Cardiac fibroblast (primary cell): ENCODE measurements at places on chromosomes 7 and 10.

GRCh38 chr10:17787087-17787961 lies 21.8 kb upstream of the MRC1 start:
- peak; percentile 97 for DNase-seq

- DNase-seq, result no peak
These were observed 52.5 kb downstream of the NRCAM start for GRCh38 chr7:108403597-108404217.

DNA sequence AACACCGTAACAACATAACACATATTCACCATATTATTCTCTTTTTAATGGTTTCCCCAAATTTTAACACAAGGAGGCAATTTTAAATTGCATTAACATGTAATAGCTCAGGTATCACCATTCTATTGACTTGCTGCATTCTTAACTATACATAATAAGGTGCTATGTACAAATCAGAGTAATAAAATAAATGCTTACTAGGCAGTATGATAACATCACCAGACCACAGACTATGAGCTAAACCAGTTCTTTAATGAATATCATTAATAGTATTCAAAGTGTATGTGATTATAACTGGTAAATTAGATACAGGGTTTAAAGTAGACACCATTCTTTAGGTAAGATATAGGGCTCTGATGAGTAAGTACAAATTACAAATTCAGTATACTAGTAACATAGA lies 226.6 kb downstream of the DNAJC1 start:
- DNase-seq, result no peak

GRCh38 chr10:84890706-84891105 lies 562.3 kb downstream of the CCSER2 start:
- no peak for DNase-seq

DNA sequence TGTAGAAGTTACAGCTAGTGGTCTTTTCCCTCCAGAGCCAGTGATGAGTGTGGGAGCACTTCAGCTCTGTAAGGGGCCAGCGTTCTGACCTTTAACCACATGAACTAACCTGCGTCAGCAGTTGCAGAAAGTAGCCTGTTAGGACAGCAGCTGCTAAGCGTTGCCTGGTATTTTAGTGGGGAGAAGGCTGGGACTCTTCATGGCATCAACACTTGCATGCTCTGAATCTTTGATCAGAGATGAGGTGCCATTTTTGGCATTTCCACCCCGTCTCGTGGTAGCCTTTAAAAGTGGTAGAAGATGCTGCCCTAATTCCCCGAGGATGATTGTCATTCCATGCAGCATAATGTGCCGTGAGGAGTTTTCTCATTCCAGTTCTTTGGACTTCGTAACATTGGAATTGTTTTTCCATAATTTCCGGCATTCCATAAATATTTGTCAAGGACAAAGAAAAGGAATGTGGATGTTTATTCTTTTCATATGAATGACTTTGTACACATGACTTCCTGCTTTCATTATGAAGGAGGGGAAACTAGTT lies 92.2 kb downstream of the AVL9 start:
- DNase-seq, result peak; percentile 94

GRCh38 chr10:48506147-48506917 lies 98.5 kb downstream of the ARHGAP22 start:
- peak; percentile 43 for DNase-seq

GRCh38 chr7:44262031-44262430 lies 61.3 kb downstream of the YKT6 start:
- no peak for DNase-seq

DNA sequence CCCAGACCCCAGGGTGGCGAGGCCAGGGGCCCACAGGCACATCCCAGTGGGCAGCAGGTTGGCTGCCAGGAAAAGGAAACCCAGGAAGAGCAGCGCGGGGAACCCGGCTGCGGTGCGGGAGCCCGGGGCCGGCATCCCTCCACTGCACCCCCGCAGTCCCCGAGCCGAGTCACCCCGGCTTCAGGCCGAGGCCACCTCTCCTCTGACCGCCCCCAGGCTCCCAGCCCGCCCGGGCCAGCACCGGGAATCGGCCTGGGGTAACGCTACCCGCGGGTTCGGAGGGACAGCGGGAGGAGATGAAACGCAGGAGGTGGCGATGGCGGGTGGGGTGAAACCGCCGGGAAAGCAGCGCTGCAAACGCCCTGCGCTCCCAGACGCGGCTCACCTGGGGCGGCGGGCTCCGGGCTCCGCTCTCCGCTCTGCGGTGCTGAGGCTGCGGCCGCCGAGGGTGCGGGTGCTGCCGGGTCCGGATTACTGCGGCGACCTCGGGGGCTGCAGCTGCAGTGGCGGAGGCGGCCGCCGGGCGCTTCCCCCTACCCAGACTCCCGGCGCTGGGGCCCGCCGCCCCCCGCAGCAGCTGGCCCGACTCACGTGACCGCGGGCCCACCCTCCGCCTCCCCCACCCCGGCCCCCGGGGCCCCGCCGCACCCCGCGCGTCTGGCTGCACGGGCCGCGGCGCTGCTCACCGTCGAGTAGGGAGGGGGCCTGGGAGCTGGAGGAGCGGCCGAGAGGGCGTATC lies at the start of gene SCRN1:
SCRN1 (minus strand) TSS at position 545 of the 739 bp plus-strand sequence. CDS start 20,734 bp downstream, outside the sequence.
- DNase-seq, result peak; percentile 27

- DNase-seq, result no peak
These were observed 31.8 kb upstream of the UTF1 start for GRCh38 chr10:133198206-133198605.

DNA sequence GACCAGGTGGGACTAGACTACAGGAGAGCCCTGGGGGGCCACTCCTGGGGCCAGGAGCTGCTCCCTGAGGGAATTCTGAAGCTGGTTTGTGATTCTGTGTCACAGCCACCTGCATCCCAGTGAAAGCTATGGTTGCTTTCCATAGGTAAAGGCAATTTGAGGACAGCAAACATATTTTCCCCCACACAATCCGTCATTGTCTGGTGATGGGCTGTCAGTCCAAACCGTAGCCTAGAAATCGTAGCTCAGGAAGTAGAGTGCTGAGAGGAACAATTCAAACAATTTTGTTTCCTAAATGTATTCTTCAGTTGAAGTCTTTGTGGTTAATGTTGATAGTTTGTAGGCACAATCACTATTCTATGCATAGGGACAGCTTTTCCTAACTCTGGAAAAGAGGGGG lies 106.0 kb upstream of the INSYN2A start:
- DNase-seq, result no peak

GRCh38 chr7:375321-375831 lies 85.4 kb downstream of the FOXL3 start:
- no peak for DNase-seq

- peak; percentile 100 for DNase-seq
These were observed 26.4 kb upstream of the SRGN start for GRCh38 chr10:69061305-69062161.

- DNase-seq, result peak; percentile 63
These were observed 14.1 kb downstream of the ESYT2 start for GRCh38 chr7:158815083-158815799.

DNA sequence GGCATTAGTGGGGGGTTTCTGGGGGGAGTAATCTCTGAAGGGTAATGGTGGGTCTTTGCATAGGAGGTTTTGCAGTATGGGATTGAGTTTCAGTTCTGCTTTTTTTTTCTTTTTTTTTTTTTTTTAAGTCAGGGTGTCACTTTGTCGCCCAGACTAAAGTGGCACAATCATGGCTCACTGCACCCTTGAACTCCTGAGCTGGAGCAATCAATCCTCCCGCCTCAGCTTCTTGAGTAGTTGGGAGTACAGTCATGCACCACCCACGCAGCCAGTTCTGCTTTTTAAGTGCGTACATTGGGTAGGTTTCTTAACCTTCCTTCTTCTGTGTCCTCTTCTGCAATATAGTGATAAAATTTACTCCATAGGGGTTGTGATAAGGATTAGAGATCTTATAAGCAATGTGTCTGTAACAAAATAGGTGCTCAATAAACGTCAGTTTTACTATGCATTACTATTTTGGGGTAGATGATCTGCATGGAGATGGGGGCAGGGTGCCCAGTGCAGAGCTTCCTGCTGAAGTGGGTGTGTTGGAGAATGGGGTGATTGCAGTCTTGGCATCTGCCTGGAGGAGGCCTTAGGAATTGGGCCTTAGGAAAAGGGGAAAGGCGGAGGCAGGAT lies 9.6 kb downstream of the KAZALD1 start:
- DNase-seq, result peak; percentile 54

DNA sequence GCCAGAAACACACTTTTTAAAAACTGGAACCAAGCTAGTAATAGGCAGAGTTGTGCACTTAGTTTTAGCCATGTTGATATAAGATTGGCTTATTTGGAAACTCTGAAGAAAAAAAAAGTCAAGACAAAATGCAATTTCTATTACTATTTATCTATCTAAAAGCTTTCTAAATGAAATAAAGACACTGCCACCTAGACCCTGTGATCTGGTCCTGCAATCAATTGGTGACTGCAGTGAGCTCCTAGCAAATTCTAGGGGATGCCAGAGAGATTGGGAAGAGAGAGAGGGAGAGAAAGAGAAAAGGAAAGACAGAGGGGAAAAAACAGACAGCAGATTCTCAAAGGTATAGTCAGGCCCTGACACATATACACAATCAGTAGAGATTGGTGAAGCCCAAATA lies 25.3 kb downstream of the SORCS1 start:
- no peak for DNase-seq

- no peak for DNase-seq
These were observed 119.0 kb downstream of the SEC23IP start for GRCh38 chr10:120011359-120012130.

GRCh38 chr7:65404020-65404419 lies 30.4 kb downstream of the ZNF92 start:
- no peak for DNase-seq

DNA sequence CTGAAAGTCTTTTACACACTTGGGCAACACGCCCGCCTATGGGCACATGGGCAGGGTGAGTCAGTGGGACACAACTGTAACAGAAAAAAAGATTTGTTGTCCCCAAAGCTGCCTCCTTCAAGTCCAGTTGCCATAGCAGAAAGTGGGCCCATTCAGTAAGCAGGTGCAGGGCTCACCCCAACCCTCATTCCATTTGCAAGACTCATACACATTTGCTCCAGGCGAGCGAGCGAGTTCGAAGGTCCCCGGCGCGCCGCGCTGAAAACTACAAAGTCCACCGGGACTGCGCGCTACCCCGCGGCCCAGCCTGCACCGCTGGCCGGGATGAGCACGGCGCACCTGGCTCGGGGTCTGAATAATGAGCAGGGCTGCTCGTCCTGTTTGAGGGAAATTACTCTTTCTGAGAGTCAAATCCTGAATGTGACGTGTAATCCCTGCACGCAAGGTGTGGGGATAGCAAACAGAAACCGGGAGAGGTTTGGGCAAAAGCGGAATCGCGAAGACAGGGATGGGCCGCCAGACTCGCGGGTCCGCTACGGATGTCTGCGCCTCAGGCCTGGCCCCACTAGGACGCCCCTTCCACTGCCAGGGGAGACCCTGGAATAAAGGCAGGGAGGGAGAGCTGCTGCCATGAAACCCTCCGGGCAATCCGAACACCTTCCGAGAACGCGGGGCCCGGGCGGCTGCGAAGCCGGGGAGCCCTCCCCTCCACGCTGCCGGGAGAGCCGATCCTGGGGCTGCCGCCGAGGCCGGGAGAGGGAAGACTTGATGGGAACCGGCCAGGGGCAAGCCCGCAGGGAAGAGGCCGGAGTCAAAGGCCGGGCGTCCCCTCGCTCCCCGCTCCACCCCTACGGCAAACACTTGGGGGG lies 982 bp downstream of the COBL start:
- DNase-seq, result peak; percentile 2

- DNase-seq, result no peak
These were observed 68.6 kb downstream of the PON1 start for GRCh38 chr7:95255691-95256090.

GRCh38 chr10:1396297-1396635 lies 340.1 kb downstream of the WDR37 start:
- no peak for DNase-seq

DNA sequence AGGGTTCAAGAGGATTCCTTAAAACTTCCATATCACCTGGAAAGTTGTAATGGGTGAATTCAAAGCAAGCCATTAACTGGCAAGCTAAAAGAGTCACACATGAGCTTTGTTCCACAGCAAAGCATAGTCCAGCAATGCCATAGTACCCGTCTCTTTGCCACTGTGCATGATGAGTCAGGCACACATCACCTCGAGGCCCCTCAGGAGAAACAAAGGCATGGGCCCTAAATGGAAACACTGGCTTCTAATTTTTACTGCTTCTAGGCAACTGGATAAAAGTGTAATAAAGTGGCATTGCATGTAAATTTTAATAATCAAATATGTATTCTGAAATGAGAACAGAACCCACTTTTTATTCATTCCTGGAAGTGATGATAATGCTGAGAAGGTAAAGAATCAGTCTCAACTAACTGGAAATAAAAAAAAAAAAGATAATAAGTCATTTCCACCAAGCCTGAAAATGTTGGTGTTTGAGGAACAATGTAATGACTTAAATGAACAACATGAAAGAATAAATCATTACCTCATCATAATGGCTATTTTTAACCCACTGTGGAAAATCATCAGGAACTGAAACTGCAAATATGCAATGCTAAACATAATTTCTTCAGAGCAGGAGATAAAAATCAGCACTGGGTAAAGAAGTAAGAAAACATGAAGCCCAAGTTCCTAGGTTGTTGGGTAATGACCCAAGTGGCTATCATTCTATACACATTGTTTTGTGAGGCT lies 104.9 kb downstream of the CDK6 start:
- DNase-seq, result peak; percentile 34

GRCh38 chr10:4353059-4353655 lies 472.9 kb upstream of the AKR1E2 start:
- peak; percentile 21 for DNase-seq

- DNase-seq, result no peak
These were observed 10.7 kb downstream of the PTF1A start for GRCh38 chr10:23202779-23203178.

DNA sequence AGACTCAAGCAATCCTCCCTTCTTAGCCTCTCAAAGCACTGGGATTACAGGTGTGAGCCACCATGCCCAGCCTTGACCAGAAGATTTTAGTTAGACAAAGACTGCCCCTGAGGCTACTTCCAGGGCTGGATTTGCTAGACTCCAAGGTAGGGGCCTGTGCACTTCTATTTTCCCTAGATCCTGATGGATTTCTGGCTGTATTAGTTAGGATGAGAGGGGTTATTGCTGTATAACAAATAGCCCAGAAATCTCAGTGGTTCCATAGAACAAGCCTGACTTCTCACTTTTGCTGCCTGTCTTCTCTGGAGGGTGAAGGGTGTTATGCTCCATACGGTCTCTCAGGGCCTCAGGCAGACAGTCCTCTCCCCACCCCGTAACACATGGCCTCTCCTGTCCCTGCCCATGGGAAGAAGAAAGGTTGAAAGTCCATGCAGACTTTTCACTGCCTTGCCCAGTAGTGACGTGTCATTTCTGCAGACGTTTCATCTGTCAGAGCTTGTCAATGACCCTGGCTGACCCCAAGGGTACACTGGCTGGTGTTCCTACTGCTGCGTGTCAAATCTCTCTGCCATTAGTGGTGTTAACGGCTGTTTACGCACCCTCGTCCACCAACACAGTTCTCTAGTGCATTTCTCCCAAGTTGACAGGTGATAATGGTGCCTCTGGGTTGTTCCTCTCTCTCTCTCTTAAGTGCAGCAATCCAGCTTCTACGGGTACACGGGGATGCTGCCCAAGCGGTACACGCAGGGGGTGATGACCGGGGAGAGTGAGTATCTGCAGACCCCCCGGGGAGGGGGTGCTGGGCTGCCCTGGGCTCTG lies 11.6 kb downstream of the SLC29A4 start:
- DNase-seq, result no peak
